Myocyte (in vitro differentiated cells): ENCODE measurements at places on chromosomes 12 and 14. TPM values are rescaled to one million over a fixed set of nuclear protein-coding genes. Genes with fewer than 3 reads are reported as not detected.

DNAJC22 gene
- total RNA-seq, result 0.62 and 1.0 TPM in 2 replicates

SLC17A8 gene
- total RNA-seq, result 0.05 TPM in 1 of 2 replicates, not detected in the other

SSPN gene
- 79.5 and 120 TPM in 2 replicates for total RNA-seq

RPL10L gene
- total RNA-seq, result not detected in 2 replicates

RAD51AP1 gene
- 2.2 and 3.4 TPM in 2 replicates for total RNA-seq

KRT72 gene
- total RNA-seq, result not detected in 2 replicates

DNA sequence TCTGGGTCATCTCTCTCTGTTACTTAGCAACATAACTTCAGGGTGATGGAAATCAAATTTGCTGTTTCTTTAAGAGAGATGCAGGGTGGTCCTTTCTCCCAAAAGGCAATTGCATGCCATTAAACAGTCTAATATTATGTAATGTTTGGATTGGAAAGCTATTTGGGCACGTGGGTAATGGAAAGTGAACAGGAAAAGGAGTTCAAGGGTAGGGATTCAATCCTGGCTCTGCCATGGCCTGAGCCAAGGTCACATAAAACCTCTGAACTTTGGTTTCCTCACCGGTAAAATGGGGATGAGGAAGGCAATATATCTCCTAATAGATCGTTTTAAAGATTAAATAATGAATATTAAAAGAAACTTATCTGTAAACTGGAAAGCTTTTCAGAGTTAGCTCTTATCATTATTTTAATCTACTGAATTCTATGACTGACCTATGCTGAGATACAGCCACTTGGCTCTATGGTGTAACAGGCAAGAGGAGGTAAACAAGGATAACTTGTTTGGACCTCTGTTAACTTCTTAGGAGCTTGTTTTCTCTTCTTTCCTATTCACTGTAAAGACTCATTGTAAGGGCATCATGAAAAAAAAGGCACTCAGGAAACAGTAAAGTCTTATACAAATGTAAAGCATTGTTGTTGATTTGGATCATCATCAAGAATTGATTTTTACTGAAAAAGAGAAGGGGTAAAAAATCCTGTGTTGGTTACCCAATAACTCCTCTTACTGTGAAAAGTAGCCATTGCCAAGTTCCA lies 55.7 kb upstream of the OVCH1 start:
- DNase-seq, result no peak

DNA sequence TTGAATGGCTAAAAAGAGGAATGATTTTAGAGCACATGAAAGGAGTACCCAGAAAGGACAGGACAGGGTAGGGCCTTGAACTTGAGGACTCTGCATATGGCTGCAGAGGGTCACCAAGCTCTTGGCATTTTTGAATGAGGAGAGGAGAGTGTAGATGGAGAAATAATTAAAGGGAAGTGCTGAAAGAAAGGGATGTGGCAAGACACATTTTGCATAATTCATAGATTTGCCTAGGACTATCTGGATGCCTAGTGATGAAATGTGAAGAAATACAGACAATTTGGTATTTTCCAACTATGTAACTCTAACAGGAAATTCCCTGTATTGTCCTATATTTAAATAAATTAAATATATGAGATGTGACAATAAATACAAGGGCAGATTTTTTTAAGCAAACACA lies 27.5 kb upstream of the MDM1 start:
- DNase-seq, result no peak

GRCh38 chr12:32104572-32105355 lies 1.9 kb upstream of the BICD1 start:
- DNase-seq, result no peak

DNA sequence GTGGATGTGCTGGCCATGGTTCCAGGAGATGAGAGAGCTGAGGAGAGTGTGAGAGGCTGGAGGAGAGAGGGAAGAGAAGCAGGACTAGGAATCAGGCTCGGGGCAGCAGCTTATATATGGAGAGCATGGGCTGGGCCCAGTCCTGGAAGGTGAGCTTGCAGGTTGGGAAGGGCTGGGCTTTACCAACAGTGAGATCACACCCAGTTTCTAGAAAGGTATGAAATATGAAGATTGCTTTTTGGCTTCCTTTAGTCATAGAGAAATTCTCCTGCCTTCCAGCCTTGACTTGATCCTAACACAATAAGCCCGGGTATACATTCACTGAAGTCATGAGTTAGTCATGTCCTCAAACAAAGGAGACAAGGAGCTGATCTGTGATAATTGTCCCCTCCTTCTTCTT lies at the start of gene KRT6A:
Gene KRT6A, minus strand, starts transcription at position 86 of the 400 bp plus-strand sequence. Its CDS starts 69 bp downstream, at position 17.
- DNase-seq, result no peak

DNA sequence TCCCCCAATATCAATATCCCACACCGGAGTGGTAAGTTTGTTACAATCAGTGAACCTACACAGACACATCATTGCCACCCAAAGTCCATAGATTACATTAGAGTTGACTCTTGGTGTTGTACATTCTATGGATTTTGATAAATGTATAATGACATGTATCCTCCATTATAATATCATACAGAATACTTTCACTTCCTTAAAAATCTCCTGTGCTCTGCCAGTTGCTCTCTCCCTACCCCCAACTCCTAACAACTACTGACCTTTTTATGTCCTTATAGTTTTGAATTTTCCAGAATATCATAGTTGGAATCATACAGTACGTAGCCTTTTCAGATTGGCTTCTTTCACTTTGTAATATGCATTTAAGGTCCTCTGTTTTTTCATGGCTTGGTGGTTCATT lies 48.4 kb downstream of the SLC4A8 start:
- DNase-seq, result no peak

- DNase-seq, result peak; percentile 40
Observed at GRCh38 chr12:106736051-106736957, 38.2 kb upstream of the RIC8B start.

GRCh38 chr12:22722081-22722480 lies 97.1 kb downstream of the ETNK1 start:
- no peak for DNase-seq

DNA sequence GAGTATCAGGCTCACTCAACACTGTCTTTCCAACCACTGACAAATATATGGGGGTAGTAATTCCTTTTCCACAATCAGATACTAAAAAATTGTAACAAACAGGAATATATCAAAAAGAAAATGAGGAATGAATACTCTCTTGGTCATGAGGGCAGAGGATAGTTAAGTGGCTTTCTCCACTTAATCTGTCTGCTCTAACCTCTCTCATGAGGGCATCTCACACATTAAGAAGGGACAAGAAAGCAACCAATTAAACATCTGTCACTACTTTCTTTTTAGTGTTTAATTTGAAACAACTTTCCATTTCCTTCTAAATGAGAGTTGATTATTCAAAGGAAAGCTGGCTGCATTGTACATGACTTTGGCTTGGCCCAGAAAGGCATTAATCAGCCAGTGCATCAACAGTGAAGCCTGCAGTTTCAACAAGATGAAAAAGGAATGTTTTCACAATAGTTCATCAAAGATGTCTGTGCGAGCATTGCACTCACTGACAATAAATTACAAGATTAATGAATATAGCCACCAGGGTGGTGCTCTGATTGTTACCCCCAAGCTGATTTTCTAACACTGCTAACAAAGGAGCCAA lies 142.0 kb downstream of the SEC23A start:
- DNase-seq, result no peak

GRCh38 chr12:82682851-82683261 lies 3.9 kb upstream of the TMTC2 start:
- no peak for DNase-seq

- peak; percentile 4 for DNase-seq
Observed at GRCh38 chr12:70724444-70724843, 87.2 kb upstream of the PTPRB start.

GRCh38 chr12:125314051-125314755 lies 249.0 kb downstream of the AACS start:
- DNase-seq, result no peak
